Retina (tissue), 1 donor: ENCODE measurements at places on chromosomes 12 and 14.

DNA sequence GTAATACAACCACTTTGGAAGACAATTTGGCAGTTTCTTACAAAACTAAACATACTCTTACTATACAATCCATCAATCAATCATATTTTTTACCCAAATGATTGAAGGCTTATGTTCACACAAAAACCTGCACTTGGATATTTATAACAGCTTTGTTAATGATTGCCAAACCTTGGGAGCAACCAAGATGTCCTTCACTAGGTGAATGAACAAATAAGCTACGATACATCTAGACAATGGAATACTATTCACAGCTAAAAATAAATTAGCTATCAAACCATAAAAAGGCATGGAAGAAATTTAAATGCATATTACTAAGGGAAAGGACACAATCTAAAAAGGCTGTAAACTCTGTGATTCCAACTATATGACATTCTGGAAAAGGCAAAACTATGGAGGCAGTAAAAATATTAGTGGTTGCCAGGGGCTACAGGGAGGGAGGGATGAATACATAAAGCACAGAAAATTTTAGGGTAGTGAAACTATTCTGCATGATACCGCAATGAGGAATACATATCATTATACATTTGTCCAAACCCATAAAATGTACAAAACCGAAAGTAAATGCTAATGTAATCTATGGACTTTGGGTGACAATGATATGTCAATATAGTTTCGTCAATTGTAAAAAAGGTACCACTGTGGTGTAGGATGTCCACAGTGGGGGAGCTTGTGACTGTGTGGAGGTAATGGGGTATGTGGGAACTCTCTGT lies 70.5 kb downstream of the GPR65 start:
- no peak for DNase-seq

DNA sequence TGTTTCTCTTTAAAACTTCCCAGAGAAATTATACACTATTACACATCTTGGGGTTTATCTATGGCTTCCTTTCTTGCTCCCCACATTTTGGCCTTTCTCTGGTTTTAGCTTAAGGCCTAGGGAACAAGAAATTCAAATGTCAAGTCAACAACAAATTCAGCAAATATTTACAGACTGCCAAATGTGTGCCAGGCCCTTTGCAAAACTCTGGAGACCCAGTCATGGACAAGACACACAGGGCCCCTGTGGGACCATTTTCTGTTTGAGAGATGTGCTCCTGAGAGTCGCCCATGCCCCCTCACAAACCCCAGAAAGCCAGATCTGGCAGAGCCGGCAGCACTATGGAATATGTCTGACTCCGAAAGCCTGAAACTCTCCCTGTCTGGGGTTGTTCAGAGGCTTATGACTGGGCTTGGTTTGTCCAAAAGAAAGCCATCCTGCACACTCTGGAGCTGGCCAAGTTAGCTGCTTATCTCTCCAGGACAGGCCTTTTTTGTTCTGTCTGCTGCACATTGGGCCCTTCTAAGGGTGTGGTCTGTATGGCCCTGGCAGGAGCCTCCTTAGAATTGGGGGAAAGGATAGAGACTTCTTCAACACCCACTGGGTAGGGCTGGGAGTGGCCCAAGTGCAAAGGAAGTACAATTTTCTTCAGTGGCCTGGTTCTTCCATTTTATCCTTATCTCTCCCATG lies 1.1 kb upstream of the KRT3 start:
- no peak for DNase-seq

DNA sequence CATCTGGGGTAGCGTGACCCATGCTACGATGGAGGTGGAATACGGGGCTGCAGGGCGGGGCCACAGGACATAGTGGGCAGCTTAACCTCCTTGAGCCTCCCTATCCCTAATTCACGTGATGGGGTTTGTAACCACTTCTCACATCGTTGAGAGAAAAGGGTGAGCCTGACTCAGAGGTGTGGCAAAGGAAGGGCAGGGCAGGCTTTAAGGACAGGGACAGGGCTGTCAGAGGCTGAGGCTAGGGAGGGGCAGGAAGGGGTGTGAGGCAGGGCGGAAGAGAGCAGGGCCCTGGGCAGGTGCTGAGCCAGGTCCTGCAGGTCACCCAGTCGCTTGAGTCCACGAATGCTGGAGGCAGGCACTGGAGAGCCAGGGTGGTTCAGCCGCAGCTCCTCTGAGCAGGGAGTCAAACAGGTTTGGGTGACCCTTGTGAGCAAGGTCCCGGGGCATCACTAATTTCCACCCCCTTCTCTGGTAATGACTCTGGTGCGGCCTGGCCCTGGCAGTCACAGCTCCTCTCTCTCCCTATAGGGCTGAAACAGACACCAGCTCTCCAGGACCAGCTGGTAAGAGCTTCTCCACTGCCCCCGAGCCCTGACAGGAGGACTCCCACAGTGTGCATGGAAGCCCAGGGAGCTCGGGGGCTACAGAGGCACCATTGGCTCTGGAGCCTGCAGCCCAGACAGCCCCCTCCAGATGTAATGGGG lies 7.5 kb upstream of the AQP2 start:
- DNase-seq, result peak; percentile 25

- DNase-seq, result no peak
Measured at GRCh38 chr14:64952598-64953309, 10.2 kb upstream of the GPX2 start.

GRCh38 chr12:93176165-93176564 lies 201.6 kb upstream of the NUDT4 start:
- no peak for DNase-seq

GRCh38 chr12:65649126-65649525 lies 175.2 kb upstream of the HMGA2 start:
- DNase-seq, result no peak

GRCh38 chr12:52090291-52090690 lies 10.8 kb downstream of the SMIM41 start:
- DNase-seq, result no peak

- DNase-seq, result no peak
Measured at GRCh38 chr12:29043069-29043468, 106.0 kb upstream of the FAR2 start.

- DNase-seq, result no peak
Measured at GRCh38 chr14:67623114-67623513, 3.4 kb downstream of the ARG2 start.

DNA sequence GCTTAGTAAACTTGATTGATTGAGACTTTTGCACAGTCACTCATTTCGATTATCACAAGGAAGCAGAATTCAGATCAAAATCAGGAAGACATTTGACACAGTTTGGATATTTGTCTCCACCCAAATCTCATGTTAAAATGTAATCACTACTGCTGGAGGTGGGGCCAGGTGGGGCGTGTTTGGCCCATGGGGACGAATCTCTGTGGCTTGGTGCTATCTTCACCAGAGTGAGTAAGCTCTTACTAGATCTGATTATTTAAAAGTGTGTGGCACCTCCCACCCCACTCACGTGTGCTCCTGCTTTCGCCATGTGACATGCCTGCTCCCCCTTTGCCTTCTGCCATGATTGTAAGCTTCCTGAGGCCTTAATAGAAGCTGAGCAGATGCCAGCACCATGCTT lies 291.4 kb downstream of the PCNX1 start:
- DNase-seq, result no peak

GRCh38 chr12:119594772-119595445 lies 1.3 kb downstream of the TMEM233 start:
- peak; percentile 57 for DNase-seq
